ENCODE measurements at places on chromosomes 6 and 20.

DNA sequence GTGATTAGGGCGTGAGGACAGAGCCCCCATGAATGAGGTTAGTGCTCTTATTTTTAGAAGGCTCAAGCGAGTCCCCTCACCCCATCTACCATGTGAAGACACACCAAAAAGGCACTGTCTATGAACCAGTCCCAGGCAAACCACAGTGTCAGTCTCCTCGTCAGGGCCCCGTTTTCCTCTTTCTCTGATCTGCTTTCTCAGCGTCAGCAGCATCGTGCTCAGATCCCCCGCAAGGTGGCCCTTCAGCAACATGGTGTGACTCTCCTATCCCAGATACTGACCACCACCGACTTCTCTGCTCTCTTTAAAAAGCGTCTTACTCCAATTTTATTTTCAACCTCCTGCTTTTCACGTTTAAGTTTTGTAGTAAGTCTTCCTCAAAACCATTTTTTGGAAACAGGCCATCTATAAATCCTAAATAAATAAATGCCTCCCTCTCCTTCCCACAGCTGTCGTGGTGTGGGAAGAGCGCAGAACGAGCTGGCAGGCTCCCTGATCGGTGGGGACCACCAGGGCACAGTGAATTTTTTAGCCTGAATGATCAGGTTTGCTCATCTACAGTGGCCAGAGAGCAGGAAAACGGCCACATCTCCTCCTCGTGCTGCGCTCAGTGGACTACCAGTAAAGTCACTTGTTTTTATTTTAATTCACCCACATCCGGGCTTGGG lies 113.1 kb downstream of the BMP7 start:
- no peak for DNase-seq

DNA sequence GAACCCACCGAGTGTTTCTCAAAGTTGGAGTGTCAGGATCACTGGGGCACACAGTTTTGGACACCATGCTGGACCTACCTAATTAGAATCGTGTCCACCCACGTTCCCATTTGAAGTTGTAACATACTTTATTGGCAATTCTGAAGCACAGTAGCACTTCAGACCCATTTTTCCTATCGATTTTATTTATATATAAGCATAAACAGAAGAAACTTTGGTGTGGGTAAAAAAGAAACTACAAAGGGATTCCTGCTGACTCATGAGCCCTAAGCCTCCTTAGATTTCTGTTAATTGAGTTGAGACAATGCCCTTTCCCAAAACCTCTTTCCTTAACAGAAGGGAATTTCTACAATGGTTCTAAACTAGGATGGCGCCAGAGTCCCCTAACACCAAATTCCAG lies 398.0 kb downstream of the CDKAL1 start:
- no peak for DNase-seq

- peak; percentile 44 for DNase-seq
Observed at GRCh38 chr6:156851454-156851921, 74.3 kb downstream of the ARID1B start.

- DNase-seq: peak; percentile 15
Observed at GRCh38 chr6:71388068-71388744, 99.6 kb downstream of the OGFRL1 start.

DNA sequence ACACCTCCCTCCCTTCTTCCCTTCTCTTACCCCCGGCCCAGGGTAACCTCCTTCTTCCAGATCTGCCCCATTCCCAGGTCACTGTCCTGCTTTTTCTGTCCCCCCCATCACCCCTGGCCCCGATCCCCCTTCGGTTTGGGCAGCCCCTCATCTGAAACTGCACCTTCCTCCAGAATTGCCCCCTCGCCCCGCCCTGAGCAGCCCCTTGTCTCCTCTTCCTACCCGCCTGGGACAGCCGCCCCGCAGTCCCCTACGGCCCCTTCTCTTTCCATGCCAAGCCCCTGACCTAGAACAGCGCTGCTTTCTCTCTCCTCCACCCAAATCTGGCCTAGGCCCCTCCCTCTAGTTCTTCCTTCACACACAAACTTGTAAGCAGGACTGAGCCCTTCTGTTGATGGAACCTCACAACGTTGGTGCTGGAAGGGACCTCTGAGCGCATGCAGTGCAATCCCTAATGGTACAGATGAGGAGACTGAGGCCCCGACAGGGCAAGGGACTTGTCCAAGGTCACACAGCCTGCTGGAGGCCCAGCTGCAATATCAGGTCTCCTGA lies 630 bp downstream of the PPP2R5D start:
- peak; percentile 30 for DNase-seq

DNA sequence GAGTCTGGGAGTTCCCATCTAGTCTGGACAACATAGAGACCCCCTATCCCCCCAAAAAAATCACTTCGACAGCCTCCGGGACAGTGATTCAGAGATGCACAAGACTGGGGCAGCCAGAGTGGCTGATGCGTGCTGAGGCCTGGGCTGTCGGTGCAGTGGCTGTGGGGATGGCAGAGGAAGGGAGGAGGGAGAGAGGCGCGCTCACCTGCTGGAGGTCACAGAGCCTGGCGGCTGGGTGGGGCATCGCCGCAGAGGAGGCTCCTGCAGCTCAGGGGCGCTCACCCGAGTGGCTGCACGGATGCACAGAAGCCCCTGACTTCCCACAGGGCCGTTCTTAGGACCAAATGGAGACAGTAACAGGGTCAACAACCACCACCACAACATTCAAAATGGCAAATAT lies 182.8 kb downstream of the SMOC2 start:
- no peak for DNase-seq

DNA sequence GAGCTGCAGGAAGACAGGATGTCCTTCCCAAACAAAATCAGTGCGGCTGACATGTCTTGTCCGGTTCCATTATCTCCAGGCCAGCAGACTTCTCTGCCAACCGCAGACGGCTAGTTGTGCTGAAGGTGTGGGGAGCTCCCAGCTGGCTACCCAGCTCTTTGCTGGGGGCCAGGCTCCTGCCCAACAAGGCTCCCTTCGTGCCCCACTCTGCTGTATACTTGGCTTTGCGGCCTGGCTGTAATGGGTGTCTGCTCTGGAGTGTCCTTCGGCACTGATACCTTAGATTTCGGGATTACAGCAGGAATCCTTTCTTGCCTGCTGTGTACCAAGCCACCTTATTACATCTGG lies 48.7 kb upstream of the IRF4 start:
- DNase-seq: no peak

DNA sequence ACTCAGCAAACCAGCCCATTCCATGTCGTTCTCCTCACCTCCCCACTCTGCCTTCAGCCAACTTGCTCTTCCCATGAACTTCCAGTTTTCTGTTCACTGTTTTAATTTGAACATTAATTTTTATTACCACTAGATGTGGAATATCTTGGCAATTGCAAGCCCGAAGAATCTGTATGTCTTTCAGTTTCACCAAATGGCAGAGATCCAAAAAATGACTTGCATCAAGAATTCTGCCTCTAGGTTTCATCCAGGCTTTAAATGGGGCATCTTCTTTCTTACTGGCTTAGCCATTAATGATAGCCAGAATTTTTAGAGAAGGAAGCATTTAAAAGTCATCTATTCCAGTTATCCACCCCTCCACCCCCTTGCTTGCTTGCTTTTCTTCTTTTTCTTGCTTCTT lies 39.0 kb downstream of the CAP2 start:
- DNase-seq: no peak

DNA sequence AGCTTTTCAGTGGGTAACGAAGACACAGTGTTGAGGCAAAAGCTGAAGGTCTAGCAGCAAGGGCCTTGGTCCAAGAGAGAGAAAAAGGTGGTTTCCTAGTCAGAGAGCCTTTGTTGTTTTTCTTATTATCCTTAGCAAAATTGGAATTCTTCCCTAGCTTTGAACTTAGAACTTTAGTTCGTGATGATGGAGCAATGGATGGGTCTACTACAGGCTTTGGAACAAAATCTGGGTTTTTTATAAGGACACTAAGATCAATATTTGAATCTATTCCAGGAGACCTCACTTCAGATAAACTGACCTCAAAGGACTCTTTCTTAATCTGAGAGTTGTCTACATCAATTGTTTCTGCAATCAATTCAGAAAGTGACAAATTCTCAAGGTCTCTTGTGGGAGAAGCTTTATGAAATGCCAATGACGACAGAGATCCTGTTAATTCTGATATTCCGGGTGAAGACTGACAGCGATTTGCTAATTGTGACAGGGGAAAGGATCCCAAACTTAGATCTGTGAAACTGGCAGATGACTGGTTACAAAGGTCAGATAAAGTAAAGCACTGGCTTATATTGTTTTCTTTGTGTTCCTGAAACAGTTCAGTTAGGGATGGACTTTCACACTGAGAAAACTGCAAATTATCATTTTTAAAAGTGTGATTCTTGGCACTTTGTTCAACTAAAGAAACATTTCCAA lies 17.7 kb downstream of the HBS1L start:
- DNase-seq: no peak

GRCh38 chr6:47130086-47130485 lies 88.0 kb upstream of the ADGRF1 start:
- DNase-seq: no peak

- peak; percentile 16 for DNase-seq
Observed at GRCh38 chr6:64255000-64255399, 619.4 kb downstream of the PHF3 start.

- DNase-seq: no peak
Observed at GRCh38 chr6:151514000-151514730, 20.3 kb downstream of the CCDC170 start.

DNA sequence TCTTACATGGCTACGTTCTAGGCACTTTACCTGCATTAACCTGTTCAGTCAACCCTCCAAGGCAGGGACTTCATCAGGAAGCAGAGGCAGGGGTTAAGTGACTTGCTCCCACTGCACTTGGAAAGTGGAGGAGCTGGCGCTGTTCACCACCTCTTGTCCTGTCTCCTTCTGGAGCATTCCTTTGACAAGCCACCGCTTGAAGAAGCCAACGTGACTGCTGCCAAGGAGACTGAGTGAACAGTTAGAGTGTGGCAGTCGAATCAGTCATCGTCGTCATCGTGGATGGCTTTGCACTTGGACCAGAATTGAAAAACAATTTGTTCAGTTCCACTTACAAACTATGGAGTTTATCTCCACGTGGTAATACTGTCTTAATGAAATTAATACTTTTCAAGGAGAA lies 60.9 kb downstream of the TULP4 start:
- DNase-seq: no peak

DNA sequence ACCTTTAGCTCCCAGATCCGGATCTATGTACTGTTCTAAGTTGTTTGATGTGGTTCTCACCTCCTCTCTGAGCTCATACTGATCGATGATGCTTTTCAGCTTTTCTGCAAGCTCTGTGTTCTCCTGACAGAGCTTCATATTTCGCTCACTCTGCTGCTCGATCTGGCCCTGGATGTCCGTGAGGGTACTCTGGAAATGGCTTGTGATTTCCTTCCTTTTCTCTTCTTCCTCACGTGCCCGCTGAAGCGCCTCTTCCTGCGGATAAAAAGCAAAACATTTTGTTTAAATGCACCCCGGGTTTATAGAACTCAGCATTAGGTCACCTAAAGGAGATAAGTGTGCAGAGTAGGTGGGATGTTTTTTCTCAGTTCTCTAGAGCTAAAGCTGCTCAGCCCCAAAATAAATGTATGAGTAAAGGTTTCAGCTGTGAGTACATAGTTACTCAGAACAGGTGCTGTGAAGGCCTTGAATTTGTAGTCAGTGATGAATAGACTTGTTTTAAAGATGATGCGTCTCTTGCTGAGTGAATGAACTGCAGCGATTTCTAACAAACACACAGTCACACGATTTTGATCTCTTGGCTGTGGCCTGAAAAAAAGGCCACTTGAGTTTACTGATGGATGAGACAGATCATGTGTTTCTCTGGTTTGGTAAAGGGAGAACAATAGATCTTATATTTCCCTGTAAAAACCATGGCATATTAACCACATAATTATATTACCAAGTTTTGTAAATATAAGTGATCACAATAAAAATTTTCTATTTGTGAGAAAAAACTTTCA lies 29.1 kb downstream of the TXLNB start:
- peak; percentile 52 for DNase-seq

- no peak for DNase-seq
Observed at GRCh38 chr6:146775220-146775619, 176.4 kb downstream of the ADGB start.

- DNase-seq: no peak
Observed at GRCh38 chr6:2676048-2676447, 74.7 kb downstream of the MYLK4 start.

- no peak for DNase-seq
Observed at GRCh38 chr6:45006893-45007292, 321.2 kb upstream of the RUNX2 start.

GRCh38 chr6:49890988-49891387 lies 24.7 kb upstream of the CRISP1 start:
- DNase-seq: no peak

- no peak for DNase-seq
Observed at GRCh38 chr20:37839432-37839827, 63.5 kb upstream of the VSTM2L start.

GRCh38 chr6:29424168-29424567 lies 9.4 kb downstream of the OR12D1 start:
- no peak for DNase-seq

- no peak for DNase-seq
Observed at GRCh38 chr20:24033151-24033550, 44.6 kb upstream of the GGTLC1 start.

DNA sequence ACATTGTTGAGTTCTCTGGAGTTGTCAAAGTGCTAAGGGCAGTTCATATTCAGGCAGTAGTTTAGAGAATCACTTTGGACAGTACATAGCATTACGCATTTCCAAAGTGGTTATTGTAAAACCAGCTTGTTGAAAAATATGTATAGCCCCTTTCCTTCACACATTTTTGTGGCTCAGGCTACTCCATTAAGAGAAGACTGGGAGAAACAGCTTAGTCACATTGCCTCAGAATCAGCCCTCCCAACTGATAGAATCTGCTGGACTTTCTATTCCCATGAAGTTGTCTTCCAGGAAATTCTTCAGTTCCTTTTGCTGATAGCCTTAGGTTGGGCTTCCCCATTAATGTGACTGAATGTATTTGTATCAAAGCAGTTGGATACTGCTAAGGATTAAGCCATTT lies 39.5 kb upstream of the HDGFL1 start:
- no peak for DNase-seq

DNA sequence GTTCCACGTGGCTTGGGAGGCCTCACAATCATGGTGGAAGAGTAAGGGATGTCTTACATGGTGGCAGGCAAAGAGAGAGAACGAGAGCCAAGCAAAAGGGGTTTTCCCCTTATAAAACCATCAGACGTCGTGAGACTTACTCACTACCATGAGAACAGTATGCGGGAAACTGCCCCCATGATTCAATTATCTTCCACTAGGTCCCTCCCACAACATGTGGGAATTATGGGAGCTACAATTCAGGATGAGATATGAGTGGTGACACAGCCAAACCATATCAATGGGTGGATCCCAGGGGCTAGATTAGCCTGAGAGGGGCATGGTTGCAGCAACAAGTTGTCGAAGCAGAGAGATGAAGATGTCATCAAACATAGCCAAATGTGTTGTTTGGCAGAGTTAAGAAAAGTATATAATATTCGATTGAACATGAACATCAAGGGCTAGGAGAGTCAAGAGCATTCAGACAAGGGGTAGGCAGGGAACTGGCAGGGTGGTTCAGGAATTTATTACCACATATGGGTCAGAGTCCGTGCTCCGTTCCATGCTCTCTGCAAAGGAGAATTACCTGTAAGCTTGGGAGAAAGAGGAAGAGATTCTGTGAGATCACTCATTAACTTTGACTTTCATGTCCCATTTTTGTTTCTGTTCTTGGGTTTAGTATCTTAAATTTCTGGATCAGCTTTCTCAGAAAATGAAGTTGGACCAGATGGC lies 98.8 kb downstream of the CCDC170 start:
- DNase-seq: no peak

- DNase-seq: no peak
Observed at GRCh38 chr6:98498866-98499265, 335.5 kb upstream of the POU3F2 start.

GRCh38 chr6:98041921-98042320 lies 758.9 kb upstream of the MMS22L start:
- no peak for DNase-seq

- DNase-seq: peak; percentile 36
Observed at GRCh38 chr6:152575621-152576150, 61.5 kb downstream of the SYNE1 start.
